Activated T-cell treated with anti-CD3 and anti-CD28 coated beads, Interleukin-2, amount 50 U/mL, for 24 hours (primary cell): ENCODE measurements at places on chromosomes 12 and 14.

GRCh38 chr12:113368331-113368730 lies 9.9 kb downstream of the PLBD2 start:
- no peak for DNase-seq

DNA sequence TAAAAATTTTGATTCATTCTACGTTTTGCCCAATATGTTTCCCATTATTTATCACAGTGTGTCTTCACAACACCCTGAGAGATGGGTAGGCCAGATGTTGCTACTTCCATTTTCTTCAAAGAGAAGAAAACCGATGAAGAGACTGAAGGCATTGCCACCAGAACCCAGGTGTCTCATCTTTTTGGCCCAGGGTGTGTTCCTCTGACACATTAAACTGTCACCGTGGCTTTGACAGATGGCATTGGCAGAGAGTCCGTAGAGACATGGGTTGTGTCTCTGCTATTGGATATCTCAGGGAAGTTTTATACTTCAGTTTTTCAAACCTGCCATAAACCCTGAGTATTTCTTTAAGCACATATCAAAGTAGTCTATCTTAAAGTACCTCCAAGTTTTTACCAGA lies 11.3 kb upstream of the NUDT4 start:
- DNase-seq, result no peak

DNA sequence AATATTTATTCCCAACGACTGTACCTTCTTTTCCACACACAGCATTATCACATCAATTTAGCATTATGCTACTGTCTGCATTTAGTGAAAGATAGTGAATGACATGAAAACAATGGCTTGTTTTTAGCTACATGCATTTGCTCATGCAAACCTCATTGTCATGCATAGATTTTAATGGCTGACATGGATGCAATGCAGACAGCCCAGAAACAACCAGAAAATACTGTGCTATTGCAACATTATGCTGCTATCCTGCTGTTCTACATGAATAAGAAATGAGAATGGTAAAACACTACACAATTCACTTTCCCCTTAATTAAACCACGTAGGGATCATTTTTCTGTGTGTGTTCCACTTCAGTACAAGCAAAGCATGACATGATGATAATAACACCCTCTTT lies 90.8 kb downstream of the LIN7A start:
- DNase-seq, result no peak

DNA sequence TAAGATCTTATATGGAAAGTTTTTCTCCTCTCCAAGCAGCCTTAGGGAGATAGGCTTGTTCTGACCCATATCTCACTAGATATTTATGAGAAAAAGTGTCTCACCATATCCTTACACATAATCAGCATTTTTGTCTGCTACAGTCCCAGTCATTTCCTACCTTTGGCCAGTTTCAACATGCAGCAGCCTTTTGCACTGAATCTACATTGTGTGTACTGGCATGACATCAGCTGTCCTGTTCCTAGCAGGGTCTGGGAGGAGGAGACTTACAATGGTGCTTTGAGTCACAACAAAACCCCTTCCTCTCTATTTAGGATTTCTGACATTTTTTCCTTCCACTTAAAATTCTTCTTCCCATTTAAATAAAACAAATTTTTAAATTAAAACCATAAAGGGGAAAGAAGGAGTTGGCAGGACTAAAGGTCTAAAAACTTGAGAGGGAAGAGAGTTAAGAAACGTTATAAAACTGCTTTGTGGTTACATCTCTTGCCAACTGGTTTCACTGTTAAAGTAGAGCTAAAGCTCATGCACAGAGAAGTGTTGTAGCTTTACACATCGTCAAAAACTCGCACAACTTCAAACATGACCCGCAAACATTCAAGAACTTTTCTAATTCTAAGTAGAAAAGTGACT lies 53.3 kb upstream of the CERS5 start:
- DNase-seq, result no peak

DNA sequence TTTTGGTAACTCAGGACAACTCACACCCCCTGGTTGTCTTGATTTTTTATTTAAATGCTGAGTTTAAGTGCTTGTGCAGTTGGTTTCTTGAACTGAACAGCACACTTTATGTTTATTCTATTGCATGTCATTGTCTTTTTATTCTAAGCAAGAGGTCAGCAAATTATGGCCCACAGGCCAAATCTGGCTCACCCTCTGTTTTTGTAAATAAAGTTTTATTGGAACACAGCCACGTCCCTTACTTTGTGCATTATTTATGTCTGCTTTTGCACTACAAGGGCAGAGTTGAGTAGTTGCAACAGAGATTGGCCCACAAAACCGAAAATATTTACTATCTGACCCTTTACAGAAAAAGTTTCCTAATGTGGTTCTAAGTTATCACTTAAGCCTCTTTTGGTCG lies 52.3 kb downstream of the SUDS3 start:
- DNase-seq, result no peak

DNA sequence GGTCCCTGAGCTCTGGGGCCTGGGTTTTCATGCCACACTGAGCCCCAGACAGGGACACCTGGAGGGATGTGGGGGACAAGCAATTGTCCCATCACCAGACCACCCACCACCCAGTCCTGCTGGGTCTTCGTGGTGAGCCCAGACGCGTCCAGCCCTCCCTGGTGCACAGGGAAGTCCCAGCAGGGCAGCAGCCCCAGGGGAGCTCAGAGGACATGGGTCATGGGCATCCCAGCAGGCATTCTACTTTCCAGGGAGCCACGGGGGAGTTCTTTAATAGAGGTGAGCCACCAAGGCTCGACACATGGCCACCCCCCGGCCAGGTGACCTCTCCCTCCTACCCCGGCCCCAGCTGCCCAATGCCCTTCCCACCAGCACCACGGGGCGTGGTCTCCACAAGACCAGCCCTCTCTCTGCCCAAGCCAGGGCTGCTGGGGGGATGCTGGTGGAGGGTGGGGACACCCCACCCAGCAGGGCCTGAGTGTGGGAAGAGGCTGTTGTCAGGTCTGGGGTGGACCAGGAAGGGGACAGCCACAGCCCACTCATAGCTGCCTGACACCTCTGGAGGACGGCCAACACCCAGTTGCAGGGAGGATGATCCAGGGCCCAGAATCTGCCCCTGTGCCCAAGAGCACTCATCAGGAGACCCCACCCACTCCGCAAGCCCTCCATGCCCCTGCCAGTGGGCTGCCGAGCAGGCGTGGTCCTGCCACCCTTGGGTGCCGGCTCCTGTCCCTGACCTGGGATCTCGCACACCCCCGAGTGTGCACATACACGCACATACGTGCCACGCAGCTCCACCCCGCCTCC lies 14.1 kb downstream of the AKT1 start:
- no peak for DNase-seq

GRCh38 chr12:69107541-69107940 lies 131.8 kb upstream of the CPSF6 start:
- no peak for DNase-seq
